ENCODE measurements at places on chromosomes 2 and 18. TPM values are rescaled to one million over a fixed set of nuclear protein-coding genes. Genes with fewer than 3 reads are reported as not detected.

MRPL30 gene
- 25.3 TPM for polyA plus RNA-seq

EIPR1 gene
- polyA plus RNA-seq = 36.8 TPM

IL1R1 gene
- polyA plus RNA-seq = 2.5 TPM

- no peak for DNase-seq
Observed at GRCh38 chr18:26357960-26358359, 131.7 kb downstream of the TAF4B start.

DNA sequence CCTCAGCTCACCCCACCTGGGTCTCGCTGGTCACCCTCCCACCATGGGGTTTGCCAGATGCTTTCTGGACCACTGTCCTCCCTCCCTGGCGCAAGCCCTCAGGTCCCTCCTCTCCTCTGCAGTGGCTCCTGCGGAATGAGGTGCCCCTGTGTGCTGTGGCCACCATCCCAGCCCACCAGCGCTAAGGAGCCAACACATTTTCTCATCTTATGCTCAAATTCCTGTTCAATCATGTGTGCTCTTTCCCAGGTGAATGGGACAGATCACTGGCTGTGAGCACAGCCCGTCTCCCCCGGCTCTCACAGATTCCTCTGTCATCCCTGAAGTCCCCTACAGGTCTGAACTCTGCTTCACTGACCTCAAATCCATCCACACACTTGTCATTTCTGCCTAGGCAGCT lies 15.2 kb upstream of the CCDC74B start:
- no peak for DNase-seq
